ENCODE measurements at places on chromosomes 6 and 20. TPM values are rescaled to one million over a fixed set of nuclear protein-coding genes. Genes with fewer than 3 reads are reported as not detected.

The NOX3 gene
- total RNA-seq: not detected

The IPCEF1 gene
- total RNA-seq: 0.94 TPM

The SMOC2 gene
- total RNA-seq: not detected

The JAG1 gene
- 156 TPM for total RNA-seq

The CD83 gene
- total RNA-seq: 6.2 TPM

The SAMD5 gene
- total RNA-seq: 1.8 TPM

The DEFB124 gene
- not detected for total RNA-seq

The HDGFL1 gene
- total RNA-seq: not detected

The FAM120B gene
- total RNA-seq: 8.2 TPM

The PGC gene
- total RNA-seq: not detected

The MCCD1 gene
- not detected for total RNA-seq

The SMIM13 gene
- total RNA-seq: 7.6 TPM

The IFNGR1 gene
- total RNA-seq: 61.8 TPM

The RAD21L1 gene
- not detected for total RNA-seq

The RPS6KA2 gene
- total RNA-seq: 49.3 TPM

The NFATC2 gene
- total RNA-seq: not detected

The PGBD1 gene
- total RNA-seq: 3.5 TPM

The HLA-DMB gene
- total RNA-seq: not detected

The RTN4IP1 gene
- total RNA-seq: 5.5 TPM

The DACT2 gene
- total RNA-seq: 0.16 TPM

The RALGAPB gene
- 19.1 TPM for total RNA-seq

The BANF2 gene
- total RNA-seq: not detected

The CRYBG1 gene
- total RNA-seq: 64.1 TPM

The BPIFB1 gene
- total RNA-seq: not detected
